ENCODE measurements at places on chromosomes 5 and 9.

DNA sequence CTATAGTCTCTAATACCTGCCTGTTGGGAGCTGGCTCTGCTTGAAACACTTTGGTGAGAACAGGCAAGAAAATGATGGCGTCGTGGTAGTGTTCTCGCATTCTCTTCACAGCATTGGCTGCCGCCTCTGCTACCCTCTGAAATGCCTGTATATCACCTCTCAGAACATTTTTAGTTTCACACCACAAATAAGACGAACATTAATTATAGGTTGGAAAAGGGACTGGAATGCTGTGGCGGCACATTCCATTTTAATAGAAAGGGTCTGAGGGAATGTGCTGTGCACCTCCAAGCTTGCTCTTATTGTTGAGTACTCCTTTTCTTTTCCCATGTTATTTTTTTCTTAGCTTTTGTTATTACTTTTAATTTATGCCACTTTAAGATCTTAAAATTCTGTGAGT lies 134.6 kb upstream of the HMHB1 start:
- no peak for DNase-seq

- no peak for DNase-seq
Measured at GRCh38 chr9:127139775-127140174, 17.3 kb upstream of the ANGPTL2 start.

DNA sequence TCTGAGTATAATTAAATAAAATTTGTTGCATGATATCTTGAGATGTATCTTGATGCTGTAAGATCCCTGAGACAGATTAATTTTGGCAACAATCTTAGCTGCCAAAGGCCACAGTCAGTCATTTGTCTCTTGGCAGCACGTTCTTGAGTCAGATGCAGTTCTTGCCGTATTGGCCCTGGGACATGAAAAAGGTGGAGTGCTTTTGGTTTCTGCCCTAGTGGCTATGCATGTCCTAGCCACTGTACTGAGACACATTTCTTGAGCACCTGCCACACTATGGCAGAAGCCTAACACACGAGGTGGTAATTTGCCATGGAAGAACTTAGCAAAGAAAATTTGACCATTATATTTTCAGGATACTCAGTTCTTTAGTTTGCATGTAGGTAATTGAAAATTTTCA lies 45.0 kb upstream of the PHF2 start:
- DNase-seq: no peak

DNA sequence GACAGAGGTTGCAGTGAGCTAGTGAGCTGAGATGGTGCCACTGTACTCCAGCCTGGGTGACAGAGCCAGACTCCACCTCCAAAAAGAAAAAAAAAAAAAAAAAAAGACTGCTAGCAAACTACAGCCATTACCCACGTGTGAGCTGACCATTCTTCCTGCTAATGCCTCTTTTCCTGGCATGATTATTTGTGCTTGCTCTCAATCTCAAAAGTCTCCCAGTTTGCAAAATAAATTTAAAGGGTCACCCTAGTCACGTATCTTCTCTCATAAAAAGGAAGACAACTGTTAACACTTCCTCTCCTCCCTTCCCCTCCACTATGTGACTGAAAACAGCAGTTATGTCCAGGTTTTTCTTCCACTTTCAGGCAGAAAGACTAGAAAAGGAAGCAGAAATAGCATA lies 37.2 kb downstream of the TRIM36 start:
- DNase-seq: no peak

GRCh38 chr5:139078345-139078744 lies 119.8 kb downstream of the SIL1 start:
- DNase-seq: no peak

GRCh38 chr9:94168203-94169000 lies 84.1 kb downstream of the PTPDC1 start:
- DNase-seq: no peak

- DNase-seq: peak; percentile 92
Measured at GRCh38 chr9:128192601-128193371, 1.4 kb upstream of the CIZ1 start.
